Neural crest cell (in vitro differentiated cells): ENCODE measurements at places on chromosomes 16 and 17.
A peak's percentile ranks its signal among the peaks of the same experiment; 100 is the strongest.

- no peak overlapping the region for H3K4me3 ChIP-seq
- DNase-seq: no peak
- peaks cover 35% of the 10 kb centered on the region for H3K4me1 ChIP-seq
- no peak overlapping the region for H3K27ac ChIP-seq
- peaks cover 6% of the 10 kb centered on the region for H3K36me3 ChIP-seq
Measured at GRCh38 chr16:11524098-11524760, 62.5 kb downstream of the LITAF start.

DNA sequence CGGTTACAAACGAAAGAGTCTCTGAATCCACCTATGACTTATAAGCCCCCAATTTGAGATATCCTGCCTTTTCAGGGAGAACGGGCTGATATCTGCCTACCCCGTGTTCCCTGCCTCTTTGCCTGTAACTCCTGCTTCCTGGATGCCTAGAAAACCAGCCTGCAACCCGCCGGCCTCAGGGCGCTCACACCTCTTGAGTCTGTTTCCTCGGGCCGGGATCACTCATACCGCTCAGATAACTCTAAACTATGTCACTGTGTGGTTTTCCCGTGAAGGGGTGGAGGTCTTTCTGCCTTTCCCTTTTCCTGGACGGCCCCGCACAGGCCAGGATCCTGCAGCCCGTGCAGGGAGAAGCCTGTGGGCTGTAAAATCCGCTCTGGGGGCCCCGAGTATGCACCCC, 10.4 kb downstream of the RPUSD1 start:
- no peaks in the 10 kb centered on the region for H3K36me3 ChIP-seq
- no peak for DNase-seq
- no peaks in the 10 kb centered on the region for H3K27me3 ChIP-seq
- no peak overlapping the region for H3K4me3 ChIP-seq

GRCh38 chr17:82216301-82217119, 3.9 kb upstream of the CCDC57 start:
- no peak for DNase-seq
- H3K27me3 ChIP-seq: no peaks in the 10 kb centered on the region

DNA sequence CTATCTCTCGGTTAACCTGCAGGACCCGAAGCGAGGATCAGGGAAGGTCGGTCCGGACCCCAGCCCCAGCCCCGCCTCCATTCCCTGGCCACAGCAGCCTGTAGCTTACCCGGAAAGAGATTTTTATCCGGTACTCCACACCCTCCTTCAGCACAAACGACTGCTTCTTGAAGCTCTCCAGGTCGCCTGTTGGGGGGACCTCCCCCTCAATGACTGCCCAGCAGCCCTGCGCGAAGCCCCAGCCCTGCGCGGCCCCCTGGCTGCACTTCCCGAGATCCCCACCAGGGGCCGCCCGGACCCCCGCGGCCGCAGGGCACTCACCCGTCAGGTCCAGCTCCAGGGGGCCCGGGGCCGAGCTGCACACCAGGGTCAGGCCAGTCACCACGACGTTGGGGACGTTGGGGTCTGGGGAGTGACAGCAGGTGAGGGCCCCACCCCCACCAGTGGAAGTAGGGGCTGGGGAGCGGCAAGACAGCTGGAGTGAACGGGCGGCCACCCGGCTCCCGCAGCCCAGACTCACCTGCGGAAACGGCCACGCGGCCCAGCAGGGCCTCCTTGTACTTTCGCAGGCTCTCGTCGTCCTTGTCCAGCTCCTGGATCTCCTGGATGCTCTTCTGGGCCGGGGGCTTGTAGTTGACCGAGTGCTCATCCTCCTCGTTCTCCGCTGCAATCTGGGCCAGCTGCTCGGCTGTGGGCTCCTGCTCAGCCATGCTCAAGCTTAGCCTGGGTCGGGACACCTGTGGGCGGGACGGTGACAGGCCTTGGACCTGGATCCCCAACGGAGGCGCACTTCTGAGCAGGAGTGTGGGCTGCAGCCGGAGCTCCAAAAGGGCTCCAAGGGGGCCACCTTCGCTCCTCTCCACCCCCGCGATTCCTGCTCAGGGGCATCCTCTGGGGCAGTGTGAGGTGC, 1.7 kb downstream of the ARHGDIA start:
- H3K4me3 ChIP-seq: peak overlapping the region; percentile 94
- H3K27me3 ChIP-seq: peaks cover 17% of the 10 kb centered on the region
- H3K36me3 ChIP-seq: peaks cover 3% of the 10 kb centered on the region
- H3K4me1 ChIP-seq: peaks cover 27% of the 10 kb centered on the region
- DNase-seq: peak; percentile 71

- H3K27ac ChIP-seq: no peak overlapping the region
- DNase-seq: no peak
- H3K27me3 ChIP-seq: no peaks in the 10 kb centered on the region
- H3K36me3 ChIP-seq: peaks cover 28% of the 10 kb centered on the region
- no peak overlapping the region for H3K4me3 ChIP-seq
Measured at GRCh38 chr16:75630052-75630451, 7.0 kb upstream of the ADAT1 start.

- no peaks in the 10 kb centered on the region for H3K27me3 ChIP-seq
- H3K4me1 ChIP-seq: no peaks in the 10 kb centered on the region
- no peak for DNase-seq
- H3K27ac ChIP-seq: peak overlapping the region; percentile 72
Measured at GRCh38 chr17:41760878-41761277, 25.6 kb downstream of the JUP start.

GRCh38 chr16:13997526-13997925, 73.6 kb upstream of the MRTFB start:
- no peak overlapping the region for H3K4me3 ChIP-seq
- peaks cover 2% of the 10 kb centered on the region for H3K27me3 ChIP-seq
- H3K4me1 ChIP-seq: peaks cover 14% of the 10 kb centered on the region
- DNase-seq: no peak

DNA sequence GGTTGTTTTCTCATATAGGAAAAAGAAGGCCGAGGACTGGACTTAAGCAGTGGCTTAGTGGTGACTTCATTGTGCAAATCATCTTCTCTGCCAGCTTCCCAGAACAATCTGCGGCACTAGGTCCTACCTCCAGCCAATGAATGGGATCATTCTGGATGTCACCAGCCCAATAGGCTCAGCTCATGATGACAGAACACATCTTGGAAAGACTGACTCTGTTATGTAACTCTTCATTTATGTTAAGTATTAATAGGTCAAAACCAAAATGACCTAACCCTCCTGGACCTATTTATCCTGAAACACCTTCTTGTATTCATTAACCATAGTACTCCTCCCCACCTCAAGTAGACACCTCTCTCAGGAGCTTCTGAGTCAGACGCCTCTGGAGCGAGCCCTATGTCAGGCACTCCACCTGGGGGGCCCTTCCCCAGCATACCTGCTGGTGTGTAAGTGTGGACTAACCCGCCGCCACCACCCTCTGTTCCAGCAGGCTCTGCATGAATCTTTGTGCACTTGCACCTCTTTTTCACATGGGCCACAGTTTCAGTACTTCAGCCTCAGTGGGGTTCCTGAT, 7.2 kb downstream of the ARL2BP start:
- no peak for DNase-seq
- peak overlapping the region; percentile 34 for H3K4me3 ChIP-seq
- no peaks in the 10 kb centered on the region for H3K27me3 ChIP-seq
- H3K36me3 ChIP-seq: peaks cover 19% of the 10 kb centered on the region

DNA sequence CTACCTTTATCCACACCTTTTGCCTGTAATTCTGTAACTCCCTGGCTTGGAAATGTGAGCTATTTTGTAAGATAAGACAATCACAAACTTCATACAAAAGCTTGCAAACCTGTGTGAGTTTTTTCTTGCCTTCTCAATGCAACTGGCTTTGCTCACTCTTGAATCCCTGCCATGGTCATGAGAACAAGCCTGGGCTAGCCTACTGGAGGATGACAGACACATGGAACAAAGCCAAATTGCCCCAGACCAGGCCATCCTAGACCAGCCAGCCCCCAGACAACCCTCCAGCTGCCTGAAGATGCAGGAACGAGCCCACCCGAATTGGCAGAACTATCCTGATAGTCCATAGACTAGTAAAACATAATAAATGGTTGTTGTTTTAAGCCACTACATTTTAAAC, 466.6 kb upstream of the ERCC4 start:
- peaks cover 5% of the 10 kb centered on the region for H3K4me1 ChIP-seq
- H3K27me3 ChIP-seq: peaks cover 16% of the 10 kb centered on the region
- DNase-seq: no peak
- no peak overlapping the region for H3K4me3 ChIP-seq
- H3K27ac ChIP-seq: no peak overlapping the region

DNA sequence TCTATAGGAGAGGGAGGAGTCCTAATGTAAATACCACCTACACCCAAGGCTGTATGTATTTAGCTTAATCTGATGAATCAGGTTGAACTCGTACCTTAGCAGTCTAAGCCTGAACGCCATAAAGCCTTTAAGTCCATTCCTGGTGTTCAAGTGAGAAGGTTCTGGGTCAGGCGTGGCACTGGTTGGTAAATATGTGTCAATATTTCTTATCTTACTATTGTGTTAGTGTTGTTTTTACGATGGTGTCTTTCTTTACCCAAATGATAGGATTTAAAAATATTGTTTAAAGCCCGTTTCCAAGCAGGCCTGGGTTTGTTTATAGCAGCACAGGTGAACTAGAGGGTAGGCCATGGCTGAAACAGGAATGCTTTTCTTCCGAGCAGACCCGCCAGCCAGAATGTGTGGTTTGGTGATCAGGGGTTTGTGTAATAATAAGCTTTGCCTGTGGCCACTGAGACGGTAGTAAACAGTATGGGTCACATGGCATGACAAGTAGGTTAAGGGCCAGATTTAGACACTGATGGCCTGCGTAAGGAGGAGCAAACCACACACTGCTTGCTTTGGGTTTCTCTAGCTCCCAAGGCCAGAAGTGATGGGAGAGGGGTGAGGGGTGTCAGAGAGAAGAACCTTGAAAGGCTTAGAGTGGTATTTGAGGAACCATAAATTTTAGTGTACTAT, 3.3 kb downstream of the TMEM94 start:
- no peaks in the 10 kb centered on the region for H3K27me3 ChIP-seq
- peaks cover 47% of the 10 kb centered on the region for H3K4me1 ChIP-seq
- H3K36me3 ChIP-seq: no peaks in the 10 kb centered on the region
- no peak overlapping the region for H3K4me3 ChIP-seq

- H3K27me3 ChIP-seq: peaks cover 74% of the 10 kb centered on the region
- no peak within 1 kb of the TSS for H3K27ac ChIP-seq
- H3K4me1 ChIP-seq: peaks cover 22% of the 10 kb centered on the region
Measured at GRCh38 chr17:56593646-56594319, at the start of gene NOG. TSS of gene NOG (plus strand) at chr17:56593699. CDS start at chr17:56594224, 525 bp downstream.

DNA sequence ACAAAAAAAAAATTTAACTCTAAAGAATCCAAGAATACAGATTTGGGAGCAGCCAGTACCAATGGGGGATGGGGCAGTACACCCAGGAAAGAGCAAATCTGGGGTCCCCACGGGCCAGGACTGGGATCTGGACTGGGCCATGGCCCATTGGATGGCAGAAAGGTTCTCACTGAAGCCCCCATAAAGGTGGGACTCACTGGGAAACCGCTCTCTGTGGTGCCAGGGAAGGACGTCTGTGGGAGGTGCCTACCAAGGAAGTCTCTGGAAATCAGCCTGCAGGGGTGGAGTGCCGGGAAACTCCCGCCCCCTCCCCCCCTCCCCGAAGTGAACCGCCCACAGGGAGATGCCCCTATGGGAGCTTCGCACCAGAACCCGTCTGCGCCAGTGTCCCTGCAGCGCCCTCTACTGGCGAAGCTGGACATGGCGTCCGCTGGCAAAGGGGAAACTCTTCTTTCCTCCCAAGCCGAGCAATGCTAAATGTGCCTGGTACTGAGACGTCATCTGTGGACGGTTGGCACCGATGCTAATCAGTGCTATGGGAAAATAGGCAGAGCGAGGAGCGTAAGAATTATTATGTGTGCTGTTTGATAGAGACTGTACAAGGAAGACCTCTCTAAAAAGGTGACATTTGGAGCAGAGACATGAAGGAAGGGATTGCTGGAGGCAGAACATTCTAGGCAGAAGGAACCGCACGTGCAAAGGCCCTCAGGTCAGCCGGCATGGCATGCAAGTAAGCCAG, 671.1 kb downstream of the WWOX start:
- no peaks in the 10 kb centered on the region for H3K36me3 ChIP-seq
- H3K4me1 ChIP-seq: peaks cover 20% of the 10 kb centered on the region
- H3K27ac ChIP-seq: no peak overlapping the region
- no peak overlapping the region for H3K4me3 ChIP-seq
- H3K27me3 ChIP-seq: no peaks in the 10 kb centered on the region
- peak; percentile 61 for DNase-seq

- peak overlapping the region; percentile 59 for H3K27ac ChIP-seq
- H3K4me1 ChIP-seq: peaks cover 13% of the 10 kb centered on the region
- no peak overlapping the region for H3K4me3 ChIP-seq
- H3K27me3 ChIP-seq: no peaks in the 10 kb centered on the region
- H3K36me3 ChIP-seq: peaks cover 5% of the 10 kb centered on the region
- DNase-seq: no peak
Measured at GRCh38 chr16:26993511-26993910, 73.2 kb upstream of the C16orf82 start.

DNA sequence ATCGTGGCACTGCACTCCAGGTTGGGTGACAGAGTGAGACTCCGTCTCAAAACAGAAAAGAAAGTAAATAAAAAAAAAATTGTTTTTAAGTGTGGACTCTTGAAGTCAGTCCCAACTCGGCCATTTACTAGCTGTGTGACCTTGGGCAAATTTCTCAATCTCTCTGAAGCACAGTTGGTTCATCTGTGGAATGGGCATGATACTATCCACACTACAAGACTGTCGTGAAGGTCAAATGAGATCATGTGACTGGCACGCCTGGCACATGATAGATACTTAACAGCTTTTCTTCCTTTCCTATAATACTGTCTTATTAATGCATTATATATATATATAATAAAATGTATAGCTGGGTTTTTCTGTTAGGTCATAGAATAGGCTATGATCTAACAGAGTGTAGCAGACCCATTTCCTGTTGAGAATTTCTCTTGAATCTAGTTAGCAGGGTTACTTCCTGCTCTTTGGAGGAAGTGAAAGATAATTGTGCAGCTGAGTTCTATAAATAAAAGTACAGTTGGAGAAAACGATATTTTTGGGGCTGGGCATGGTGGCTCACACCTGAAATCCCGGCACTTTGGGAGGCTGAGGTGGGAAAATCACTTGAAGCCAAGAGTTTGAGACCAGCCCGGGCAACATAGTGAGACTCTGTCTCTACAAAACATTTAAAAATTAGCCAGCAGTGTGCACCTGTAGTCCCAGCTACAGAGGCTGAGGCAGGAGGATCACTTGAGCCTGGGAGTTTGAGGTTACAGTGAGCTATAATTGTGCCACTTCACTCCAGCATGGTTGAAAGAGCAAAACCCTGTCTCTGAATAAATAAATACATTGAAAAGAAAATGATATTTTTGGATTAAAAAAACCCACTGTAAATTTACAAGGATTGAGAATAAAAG, 7.3 kb downstream of the MILR1 start:
- no peak overlapping the region for H3K4me3 ChIP-seq
- H3K4me1 ChIP-seq: no peaks in the 10 kb centered on the region
- DNase-seq: no peak
- H3K36me3 ChIP-seq: no peaks in the 10 kb centered on the region
- H3K27ac ChIP-seq: no peak overlapping the region

- no peak overlapping the region for H3K4me3 ChIP-seq
- peaks cover 6% of the 10 kb centered on the region for H3K36me3 ChIP-seq
- H3K27me3 ChIP-seq: no peaks in the 10 kb centered on the region
- no peaks in the 10 kb centered on the region for H3K4me1 ChIP-seq
Measured at GRCh38 chr16:80743273-80743672, 61.1 kb downstream of the CDYL2 start.
